ENCODE measurements at places on chromosomes 2 and 18.

DNA sequence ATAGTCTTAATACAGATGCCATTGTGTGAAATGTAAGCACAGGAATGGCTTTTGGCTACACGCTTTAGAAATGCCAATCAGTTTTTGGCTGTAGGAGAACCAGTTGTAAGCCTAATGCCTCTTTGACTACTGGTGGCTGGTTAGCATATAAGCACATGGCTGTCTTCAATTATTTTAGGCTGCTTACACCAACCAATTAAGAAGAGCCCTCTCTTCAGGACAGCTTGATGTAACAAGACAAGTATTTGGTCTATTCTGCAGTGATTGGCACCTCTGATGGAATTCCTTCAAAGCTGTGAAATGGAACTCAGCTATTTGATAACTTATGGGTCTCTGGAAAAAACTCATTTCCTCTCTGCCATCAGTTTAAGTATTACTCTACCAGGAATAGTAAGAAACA lies 680.1 kb upstream of the FSHR start:
- no peak for DNase-seq

DNA sequence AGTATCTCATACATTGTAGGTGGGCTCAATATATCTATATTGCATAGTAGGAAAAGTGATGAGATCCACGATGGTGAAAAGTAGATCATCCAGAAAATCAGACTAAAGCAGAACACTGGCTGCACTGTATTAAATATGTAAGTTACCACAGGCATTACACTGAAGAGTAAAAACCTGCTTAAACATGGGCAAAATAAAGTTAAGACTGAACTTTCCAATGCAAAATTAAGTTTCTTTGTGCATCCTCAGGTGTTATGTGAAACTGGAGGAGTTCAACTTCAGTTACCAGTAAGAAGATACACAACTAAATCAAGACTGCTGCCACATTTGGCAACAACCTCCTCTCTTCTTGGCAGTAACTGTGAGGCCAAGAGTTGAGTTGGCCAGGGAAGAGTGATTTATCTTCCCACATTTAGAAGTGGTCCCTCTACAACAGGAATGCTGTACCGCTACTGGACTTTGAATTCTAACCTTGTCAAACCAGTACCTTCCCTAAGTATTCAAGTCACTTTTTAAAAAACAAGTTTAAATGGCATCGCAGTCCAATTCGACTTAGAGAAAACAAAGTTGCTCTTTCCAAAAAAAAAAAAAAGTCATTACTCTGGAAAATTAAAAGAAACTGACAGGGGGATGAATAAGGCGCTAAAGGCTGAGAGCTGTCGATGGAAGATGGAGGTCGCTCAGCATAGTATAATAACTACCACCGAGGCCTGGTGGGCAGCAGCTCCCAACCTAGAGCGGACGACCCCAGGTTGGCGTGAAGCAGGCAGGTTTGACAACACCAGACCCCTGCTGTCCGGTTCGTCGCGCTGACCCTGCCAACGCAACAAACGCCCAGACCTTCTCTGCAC lies 1.1 kb downstream of the MAP4K3 start:
- no peak for DNase-seq

GRCh38 chr2:185934232-185934631 lies 195.6 kb downstream of the FSIP2 start:
- no peak for DNase-seq

DNA sequence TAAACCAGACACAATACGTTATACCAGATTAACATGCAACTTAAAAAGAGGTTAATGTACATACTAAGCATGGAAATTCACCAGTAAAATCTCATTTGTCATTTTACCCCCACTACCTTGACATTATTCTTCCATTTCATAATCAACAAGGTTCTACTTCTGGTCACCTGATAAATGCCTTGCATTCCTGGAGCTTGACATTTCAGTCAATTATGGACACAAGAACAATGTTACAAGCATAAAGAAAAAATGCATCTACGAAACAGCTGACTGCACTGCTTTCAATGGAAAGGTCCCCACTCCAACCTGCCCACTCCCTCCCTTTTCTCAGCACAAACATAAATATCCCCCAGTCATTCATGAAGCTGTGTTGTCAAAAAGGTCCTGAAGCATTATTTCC lies 31.4 kb downstream of the ARL5A start:
- no peak for DNase-seq

All from HuH-7 (cell line).